Kidney epithelial cell (primary cell): ENCODE measurements at places on chromosomes 6 and 20.

DNA sequence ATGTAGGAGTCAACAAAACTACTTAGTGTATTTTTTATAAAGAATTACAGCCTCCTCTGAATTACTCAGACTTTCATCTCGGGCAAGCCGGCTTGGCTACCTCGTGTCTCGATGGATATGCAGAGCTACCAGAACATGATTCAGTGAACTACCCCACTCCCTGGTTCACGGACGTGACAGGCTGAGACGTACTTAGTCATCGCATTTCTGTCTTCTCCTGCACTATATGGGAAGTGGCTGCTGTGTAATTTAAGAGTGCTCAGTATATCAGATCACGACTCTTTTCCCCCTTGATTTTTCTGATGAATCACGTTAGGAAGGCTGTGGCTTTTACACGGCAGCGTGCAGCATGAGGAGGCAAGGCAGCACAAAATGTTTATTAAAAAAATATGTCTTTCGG is 302.7 kb upstream of the ZFP64 start:
- DNase-seq: peak; percentile 85

DNA sequence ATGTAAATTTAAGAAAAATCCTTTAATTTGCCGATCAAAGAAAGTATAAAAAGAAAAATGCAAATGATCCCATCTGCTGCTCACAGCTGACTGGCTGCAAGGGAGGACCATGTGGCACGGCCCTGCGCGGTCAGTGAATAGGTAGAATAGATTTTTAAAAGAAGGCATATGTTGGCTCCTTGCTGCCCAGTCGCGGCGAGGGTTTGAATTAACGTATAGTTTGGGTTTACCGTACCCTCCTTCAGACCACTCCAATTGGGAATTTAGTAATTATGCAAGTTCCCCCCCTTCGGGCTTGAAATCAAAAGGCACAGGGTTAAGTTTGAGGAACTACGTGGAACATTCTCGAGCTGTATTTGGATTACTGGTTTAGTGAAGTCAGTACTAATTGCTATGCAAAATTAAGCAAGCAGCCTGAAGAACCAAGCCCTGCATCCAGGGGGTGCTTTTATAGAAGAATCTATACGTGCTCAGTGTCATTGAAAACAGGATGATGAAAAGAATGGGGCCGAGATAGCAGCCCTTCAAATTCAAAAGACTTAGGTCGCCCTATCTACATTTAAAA is 1.1 kb upstream of the BEND3 start:
- no peak for DNase-seq

DNA sequence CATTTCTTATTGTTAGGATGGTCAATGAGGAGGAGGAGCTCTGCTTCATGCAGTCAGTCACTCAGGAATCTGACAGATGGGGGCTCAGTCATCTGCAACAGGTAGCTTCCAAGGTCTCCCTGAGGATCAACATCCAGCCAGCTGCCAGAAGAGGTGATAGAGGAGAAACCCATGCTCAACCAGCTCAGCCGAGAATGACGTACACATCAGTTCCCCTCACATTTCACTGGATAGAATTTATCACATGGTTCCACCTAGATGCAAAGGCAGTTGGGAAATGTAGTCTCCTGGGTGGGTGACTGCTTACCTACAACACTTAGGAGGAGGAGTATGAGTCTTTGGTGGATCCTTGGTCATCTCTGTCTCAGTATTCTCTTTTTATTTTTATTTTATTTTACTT is 144.5 kb downstream of the CEBPB start:
- DNase-seq: peak; percentile 66

DNA sequence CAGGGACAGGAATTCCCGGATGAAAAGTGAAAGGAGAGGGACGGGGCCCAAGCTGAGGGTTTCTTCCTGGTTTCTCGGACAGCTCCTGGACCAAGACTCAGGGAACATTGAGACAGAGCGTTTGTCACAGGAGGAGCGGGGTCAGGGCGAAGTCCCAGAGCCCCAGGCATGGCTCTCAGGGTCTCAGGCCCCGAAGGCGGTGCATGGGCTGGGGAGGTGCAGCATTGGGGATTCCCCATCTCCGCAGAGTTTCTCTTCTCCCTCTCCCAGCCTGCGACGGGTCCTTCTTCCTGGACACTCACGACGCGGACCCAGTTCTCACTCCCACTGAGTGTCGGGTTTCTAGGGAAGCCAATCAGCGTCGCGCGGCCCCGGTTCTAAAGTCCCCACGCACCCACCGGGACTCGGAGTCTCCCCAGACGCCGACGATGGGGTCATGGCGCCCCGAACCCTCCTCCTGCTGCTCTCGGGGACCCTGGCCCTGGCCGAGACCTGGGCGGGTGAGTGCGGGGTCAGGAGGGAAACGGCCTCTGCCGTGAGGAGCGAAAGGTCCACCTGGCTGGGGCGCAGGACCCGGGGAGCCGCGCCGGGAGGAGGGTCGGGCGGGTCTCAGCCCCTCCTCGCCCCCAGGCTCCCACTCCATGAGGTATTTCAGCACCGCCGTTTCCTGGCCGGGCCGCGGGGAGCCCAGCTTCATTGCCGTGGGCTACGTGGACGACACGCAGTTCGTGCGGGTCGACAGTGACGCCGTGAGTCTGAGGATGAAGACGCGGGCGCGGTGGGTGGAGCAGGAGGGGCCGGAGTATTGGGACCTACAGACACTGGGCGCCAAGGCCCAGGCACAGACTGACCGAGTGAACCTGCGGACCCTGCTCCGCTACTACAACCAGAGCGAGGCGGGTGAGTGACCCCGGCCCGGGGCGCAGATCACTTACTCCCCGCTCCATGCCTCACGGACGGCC is 54.6 kb upstream of the POLR1H start:
- DNase-seq: no peak

DNA sequence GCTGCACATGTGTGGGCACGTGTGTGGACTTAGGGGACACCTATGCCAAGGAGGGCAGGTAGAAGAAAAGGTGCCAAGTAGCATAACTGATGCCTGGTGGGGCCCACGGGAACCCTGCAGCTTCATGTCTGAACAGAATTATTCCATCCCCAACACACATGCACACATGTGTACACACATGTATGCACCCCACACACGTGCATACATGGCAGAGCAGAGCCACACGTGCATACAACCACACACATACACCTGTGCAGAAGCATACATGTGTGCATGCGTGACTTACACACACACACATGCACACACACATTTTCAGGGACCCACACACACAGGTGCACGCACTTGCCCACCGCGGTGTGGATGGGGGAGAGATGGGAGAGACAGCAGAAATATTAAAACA is 51.7 kb upstream of the CHRNA4 start:
- no peak for DNase-seq

GRCh38 chr6:119024111-119024510 is 54.4 kb downstream of the FAM184A start:
- no peak for DNase-seq

DNA sequence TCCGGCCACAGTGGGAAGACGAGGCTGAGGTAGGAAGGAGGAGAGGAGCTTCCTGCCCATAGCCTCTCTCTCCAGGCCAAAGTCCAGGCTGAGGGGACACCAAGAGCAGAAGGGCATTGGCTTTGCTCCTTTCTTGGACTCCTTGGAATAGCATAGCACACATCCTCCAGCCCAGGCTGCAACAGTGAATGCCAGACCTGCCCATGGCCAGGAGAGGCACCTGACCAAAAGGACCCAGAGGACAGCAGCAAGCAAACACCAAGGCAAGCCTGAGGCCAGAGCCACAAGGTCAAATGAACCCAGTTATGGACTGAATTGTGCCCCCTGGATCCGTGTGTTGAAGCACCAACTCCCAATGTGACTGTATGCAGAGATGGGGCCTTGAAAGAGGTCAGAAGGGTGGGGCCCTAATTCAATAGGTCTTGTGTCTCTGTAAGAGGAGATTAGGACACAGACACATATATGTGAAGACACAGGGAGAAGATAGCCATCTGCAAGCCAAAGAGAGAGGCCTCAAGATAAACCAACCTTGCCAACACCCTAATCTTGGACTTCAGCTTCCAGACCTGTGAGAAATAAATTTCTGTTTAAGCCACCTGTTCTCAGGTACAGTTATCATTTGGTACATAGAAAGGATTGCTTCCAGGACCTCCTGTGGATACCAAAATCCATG is 126.5 kb upstream of the NXT1 start:
- DNase-seq: no peak

DNA sequence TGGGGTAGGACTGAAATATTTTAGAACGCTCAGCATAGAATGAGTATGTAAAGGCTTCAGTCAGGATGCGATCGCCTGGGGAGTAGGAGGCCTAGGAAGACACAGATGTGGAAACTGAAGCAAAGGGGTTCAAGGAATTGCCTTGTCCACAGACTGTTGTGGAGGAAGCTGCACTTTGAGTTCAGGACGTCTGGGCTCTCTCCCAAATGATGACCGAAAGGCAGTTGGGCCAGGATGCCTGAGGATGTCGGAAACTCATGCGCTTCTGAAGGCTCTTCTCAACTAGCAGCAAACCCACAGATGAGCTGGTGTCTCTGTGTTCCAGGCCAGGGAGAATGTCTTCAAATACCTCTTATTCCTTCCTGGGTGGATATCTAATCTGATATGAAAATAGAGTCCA is 146.2 kb upstream of the SULF2 start:
- DNase-seq: no peak

DNA sequence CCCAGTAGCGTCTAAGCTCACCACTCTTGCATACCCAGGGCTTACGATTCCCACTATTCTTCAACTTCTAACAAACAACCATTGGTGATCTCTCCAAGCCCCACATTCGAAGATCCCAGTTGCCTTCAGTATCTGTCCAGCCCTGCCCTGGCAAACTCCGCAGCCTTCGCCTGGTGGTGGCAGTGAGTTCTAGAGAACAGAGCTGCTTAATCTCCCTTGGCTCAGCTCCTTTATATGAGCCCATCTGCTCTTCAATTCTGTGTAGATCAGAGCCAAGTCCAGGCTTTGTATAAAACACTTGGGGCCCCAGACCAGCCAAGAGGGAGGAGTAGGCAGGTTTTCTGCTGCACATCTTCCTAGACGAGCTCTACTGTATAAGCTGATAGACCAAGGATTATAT is 193.3 kb downstream of the PHACTR1 start:
- no peak for DNase-seq

- no peak for DNase-seq
Measured at GRCh38 chr6:84769306-84769705, 4.9 kb upstream of the TBX18 start.

GRCh38 chr6:48067886-48068277 is 43.1 kb downstream of the PTCHD4 start:
- DNase-seq: no peak

DNA sequence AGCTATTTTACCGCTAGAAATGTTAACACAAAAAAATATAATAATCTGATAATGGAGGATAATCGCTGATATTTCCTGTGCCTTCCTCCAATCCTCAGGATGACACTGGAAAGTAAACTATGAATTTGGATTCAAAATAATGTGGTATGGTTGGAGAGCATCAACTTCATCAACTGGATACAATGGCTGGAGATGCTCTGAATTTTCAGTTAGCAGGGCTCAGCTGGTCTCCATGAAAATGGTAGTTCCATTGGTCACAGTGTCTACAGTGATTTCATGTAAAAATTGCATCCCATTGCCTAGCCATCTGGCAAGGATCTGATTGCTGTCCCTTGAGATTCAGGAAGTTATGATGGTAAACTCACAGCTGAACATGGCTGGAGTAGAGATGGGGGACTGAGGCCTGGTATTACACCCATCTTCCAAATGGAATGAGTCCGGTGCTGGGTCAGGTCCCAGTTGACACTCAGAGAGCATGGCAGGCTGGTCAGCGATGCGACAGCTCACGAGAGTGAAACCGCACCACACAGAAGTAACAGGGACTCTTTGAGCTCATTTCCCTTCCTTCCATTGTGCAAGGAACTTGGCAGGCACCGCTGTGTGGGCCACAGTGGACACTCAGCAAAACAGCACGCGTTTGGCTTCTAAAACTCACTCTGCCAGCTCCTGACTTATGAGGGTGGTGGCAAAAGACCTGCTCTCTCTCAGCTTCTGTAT is 142.4 kb upstream of the TNFAIP3 start:
- DNase-seq: no peak

DNA sequence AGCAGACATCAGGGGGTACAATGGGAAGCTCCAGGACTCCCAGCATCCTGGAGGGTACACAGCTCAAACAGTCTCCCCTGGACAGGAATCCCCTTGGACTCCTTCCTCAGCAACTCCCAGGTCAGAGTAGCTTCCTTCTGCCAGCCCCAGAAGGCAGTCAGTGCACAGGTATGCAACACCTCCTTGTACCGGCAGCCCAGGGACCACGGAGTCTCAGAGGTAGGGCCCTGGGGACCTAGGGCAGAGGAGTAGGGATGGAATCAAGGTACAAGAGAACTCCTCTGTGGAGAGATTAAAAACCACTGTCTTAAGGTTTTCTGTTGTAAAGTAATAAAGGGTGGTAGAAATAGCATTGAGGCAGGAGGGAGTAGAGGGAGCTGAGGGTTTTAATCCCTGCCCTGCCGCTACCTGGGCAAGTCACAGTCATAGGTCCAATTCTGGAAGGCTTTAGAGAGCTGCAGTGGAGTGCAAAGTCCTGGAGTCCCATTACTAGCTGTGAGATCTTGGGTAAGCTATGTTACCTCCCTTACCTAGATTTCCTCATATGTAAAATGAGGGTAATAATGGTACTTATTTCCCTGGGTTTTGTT is 7.5 kb downstream of the TP53TG5 start:
- no peak for DNase-seq

- no peak for DNase-seq
Measured at GRCh38 chr6:74311431-74311830, 615.4 kb downstream of the CD109 start.

DNA sequence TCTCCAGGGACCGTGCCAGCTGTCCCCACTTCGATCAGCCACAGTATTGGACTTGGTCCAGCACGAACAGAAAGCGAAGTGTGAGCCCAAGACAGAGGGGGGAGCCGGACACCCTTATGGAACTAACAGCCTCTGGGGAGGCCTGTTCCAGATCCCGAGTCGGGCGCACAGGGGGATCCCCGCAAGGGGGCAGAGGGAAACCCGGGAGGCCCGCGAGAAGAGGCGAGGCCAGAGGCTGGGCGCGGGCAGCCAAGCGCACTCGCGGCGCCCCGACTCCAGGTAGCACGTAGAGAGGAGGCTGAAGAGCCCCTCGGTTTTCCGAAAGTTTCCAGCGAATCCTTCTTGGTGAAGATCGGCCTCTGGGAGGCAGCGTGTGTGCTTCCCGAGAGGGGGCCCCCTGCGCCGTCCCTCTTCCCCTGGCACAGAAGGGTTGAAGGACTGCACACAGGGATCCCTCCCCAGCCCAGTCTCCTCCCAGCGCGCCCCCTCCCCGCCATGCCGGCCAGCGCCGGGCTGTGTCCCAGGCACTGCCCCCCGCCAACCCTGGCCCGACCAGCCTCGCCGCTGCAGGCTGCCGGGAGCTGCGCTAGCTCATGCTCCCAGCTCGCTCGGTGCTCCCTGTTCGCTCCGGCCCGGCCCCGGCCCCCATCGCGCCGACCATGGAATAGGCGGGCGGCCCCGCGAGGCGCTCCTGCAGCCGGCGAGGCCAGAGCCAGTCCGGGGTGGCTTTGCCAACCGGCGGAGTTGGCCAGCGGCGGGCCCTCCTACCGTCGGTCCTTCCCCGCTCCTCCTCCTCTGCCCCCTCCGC is 577 bp upstream of the SLC24A3 start:
- no peak for DNase-seq

- no peak for DNase-seq
Measured at GRCh38 chr6:35292494-35292893, 5.1 kb upstream of the DEF6 start.
